ENCODE measurements at places on chromosomes 11 and 22.

DNA sequence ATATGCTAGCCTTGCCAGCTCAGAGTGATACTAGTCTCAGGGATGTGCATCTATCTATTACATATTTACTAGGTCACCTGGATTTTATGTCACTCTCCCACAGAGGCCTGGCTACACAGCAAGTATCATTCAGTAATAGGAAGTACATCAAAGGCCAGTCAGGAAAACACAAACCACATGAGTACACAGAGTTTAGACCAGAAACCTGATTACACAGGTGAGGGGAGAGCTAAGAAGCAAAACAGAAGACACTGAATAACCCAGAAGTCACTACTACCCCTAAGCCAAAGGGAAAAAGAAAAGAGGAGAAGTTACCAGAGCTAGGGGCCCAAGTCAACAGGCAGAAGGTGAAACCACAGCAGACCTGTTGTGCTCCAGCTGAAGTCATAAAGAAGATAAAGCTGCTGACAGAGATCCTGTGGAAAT lies 13.3 kb downstream of the LPXN start:
- DNase-seq, result no peak

DNA sequence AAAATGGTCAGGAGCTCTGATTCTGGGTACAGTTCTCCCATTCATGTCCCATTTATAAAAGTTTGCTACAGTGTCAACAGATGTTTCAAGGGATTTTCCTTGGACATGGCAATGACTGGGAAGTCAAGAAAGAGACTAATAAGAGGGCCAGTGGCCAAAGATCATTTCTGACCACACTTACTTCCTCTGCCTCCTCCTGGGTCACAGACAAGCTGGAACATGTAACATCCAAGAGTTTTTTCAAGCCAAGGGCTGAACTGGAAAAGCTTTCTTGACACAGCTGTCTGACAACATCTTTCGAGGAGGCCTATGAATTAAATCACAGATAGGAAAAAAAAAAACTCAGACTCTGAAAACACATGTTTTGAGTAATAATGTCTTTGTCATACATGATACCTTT lies 8.7 kb downstream of the COMMD9 start:
- no peak for DNase-seq

DNA sequence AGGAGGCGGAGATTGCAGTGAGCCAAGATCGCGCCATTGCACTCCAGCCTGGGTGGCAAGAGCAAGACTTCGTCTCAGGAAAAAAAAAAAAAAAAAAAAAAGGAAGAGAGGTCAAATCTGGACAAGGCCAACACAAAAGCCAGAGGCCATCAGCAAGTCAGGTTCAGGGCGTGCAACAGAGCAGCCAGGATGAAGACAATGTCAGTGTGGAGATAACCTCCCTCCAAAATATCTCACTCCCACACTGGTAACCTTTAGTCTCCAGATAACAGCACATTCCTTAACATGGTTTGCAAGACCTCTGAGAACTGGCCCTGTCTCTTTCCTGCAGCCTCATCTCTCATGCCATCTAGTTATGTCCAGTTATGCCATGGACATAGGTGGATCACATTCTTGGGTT lies 4.7 kb downstream of the CSNK2A3 start:
- no peak for DNase-seq

DNA sequence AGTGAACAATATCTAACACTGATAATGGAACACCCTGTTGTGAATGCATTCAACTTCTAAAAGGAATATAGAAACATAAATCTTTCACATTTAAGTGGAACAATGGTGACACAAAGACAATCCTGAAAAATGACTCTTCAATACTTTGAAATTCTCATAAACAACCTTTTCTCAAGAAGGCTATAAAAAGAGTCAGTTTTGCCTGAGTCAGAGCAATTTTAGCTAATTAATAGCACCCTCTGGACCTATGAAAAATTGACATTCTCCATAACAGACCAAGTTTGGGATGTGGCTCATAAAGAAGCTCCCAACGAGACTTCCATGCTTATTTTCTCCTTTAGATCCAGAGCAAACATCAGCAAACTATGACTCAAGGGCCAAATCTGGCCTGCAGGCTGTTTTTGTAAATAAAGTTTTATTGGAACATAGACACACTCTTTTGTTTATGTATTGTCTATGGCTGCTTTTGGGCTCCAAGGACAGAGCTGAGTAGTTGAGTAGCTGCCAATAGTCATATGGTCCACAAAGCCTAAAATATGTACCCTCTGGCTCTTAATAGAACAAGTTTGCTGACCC lies 108.0 kb downstream of the MAML2 start:
- DNase-seq, result no peak

GRCh38 chr22:43300891-43301676 lies 42.1 kb downstream of the SCUBE1 start:
- no peak for DNase-seq

DNA sequence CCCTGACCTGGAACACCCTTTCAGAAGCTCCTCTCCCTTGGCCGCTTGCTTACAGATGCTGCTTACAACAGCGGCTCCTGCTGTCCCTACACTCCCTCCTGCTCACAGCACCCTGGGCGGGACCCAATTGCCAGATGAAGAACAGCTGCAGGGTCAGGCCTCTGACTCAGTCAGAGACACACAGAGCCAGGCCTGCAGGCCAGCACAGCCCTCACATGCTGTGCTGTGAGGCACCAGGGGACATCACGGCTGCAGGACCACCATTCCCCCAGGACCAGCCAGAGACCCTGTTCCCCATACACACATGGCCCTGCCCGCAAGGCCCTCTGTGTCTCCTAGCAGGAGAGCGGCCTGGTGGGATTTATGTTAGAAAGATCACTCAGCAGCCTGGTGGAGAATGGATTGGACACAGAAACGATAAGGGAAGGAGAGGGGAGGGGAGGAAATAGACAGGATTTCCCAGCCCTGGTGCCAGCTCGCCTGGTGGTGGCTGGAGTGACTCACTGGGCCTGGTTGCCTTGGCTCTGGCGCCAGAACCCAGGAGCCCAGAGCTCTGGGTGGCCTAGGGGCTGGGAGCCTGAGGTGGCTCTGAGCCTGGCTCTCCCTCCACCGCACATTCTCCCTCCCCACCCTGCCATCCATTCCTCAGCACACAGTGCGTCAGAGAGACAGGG lies 6.7 kb downstream of the CAPN5 start:
- DNase-seq, result no peak

DNA sequence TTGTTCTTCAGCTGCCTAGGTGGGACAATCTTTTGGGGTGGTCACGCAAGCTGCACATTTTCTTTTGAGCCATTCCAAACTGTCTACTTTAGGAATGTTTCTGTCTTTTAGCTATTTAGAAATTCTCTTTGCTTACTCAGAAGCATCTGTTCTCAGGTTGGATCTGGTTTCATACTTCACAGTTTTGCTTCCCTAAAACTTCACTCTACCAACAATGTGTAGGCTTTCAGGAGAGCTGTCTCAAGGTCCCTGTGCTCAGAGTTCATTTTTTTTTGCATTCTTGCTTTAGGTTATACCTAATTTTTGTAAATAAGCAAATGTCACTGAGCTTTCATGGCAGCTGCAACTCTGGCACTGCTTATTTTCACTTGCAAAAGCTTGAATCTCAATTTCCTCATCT lies 36.7 kb downstream of the CCDC90B start:
- DNase-seq, result no peak

DNA sequence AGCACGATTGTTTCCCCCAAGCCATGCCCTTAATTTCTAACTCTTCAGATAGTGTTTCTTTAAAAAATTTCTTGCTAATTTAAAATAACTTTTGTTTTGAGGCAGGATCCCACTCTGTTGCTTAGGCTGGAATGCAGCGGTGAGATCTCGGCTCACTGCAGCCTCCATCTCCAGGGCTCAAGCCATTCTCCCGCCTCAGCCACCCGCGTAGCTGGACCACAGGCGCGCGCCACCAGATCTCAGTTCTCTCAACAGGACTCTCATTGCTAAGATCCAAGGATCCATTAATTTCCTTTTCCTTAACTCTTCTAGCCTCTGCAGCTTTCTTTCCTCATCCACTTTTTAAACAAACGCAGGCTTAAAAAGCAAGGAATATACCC lies 327 bp upstream of the MED17 start:
- DNase-seq, result peak; percentile 19

- DNase-seq, result no peak
Measured at GRCh38 chr22:48779661-48780596, 1047.7 kb downstream of the BRD1 start.

DNA sequence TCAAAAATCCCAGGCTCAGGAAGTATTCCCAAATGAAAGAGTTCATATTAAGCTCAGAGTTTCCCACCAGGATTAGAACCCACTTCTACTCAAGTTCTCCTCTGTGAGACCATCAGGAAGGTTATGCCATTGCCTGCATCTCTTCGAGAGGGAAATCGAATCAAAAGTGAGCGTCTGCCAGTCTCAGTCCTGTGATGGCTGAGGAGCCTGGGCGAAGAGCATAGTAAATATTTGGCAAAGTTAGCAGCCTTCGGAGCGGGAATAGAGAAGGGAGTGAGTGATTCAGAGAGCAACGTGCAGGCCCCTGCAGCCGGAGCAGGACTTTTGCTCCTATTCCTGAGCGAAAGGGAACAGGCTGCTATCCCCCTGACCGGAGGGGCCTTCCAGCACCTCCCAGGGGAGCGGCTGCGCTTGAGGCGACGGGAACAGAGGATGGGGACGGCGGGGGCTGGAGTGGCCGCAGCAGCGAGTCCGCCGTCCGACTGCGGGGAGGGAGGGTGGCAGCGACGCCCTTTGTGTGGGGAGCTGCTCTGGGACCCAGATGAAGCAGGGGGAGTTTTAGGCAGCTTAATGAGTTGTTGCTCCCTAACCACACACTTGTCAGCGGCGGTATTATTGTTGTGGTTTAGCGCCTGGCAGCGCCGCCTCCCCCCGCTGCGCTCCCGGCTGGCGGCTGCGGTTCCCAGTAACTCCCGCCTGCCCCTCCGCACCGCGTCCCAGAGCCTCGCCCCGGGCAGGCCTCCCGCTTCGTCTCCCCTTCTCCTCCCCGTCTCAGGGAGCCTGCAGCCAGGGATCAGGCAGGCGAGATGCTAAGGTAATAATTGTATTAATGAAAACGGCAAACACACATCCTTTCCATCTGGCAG lies 21.7 kb upstream of the NRGN start:
- DNase-seq, result peak; percentile 2

GRCh38 chr11:69491071-69492031 lies 9.9 kb downstream of the LINC01488 start:
- no peak for DNase-seq

DNA sequence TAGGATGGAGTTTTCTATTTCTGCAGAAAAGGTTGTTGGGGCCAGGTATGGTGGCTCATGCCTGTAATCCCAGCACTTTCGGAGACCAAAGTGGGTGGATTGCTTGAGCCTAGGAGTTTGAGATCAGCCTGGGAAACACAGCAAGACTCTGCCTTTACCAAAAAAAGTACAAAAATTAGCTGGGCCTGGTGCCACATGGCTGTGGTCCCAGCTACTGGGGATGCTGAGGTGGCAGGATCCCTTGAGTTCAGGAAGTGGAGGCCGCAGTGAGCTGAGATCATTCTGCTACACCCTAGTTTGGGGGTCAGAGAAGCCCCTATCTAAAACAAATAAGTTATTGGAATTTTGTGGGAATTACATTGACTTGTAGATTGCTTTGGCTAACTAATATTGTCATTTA lies 71.7 kb downstream of the FDX1 start:
- no peak for DNase-seq

GRCh38 chr11:32829680-32830412 lies at the start of gene PRRG4:
Gene PRRG4 (plus strand): TSS chr11:32829927. CDS start chr11:32830530, 603 bp downstream.
- peak; percentile 28 for DNase-seq

DNA sequence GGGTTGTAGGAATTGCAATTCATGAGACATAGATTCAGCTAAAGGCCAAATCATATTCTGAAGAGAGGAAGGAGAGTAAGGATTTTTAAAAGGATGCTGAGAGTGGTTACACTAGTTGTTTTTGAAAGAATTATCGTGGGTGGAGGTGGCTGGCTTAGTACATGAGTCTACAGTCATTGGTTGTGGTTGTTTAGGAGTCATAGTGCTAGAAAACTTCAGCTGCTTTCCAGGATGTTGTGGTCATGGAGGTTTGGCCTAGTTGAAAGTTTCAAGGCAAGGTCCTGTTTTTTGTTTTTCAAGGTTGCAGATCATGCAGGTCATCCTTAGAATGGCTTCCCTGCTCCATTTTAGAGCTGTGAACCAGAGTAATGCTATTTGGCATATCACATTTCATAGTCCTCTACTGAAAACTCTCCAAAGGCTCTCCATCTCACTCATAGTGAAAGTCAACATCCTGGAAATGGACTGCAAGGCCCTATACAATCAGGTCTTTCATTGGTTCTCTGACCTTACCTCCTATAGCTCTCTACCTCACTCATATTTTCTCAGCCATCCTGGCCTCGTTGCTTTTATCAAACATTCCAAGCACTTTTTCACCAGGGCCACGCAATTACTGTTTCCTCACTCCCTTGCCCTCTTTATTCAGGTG lies 26.1 kb upstream of the ZBTB44 start:
- peak; percentile 0 for DNase-seq

DNA sequence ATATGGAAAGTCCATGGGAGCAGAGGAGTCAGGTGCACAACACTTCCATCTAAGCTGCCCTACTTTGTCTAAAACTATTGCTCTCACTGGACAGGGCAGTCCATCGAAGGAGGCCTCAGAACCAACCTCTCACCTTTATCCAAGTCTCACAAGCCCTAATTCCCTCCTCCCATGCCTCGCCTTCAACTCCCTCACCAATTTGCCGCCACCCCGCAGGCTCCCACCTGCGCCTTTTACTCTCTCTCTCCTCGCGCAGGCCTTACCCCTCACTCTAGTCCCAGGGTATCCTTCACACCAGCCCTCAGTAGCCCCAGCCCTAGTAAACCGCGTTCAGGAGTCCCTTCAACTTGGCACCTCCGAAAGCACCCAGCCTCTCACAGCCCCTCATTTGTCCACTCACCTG lies 451 bp downstream of the FHIP1B start:
- no peak for DNase-seq

GRCh38 chr11:41861838-41862237 lies 402.4 kb upstream of the LRRC4C start:
- DNase-seq, result no peak

DNA sequence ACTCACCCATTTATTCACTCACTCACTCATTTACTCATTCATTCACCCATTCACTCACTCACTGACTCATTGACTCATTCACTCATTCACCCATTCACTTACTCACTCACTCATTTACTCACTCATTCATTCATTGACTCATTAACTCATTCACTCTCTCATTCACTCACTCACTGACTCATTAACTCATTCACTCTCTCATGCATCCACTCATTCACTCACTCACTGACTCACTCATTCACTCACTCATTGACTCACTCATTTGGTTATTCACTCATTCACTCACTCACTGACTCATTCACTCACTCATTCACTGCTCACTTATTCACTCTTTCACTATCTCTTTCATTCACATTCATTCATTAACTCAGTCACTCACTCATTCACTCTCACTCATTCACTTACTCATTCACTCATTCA lies 2.5 kb upstream of the MUC5AC start:
- no peak for DNase-seq
